ENCODE measurements at places on chromosomes 6 and 20. TPM values are rescaled to one million over a fixed set of nuclear protein-coding genes. Genes with fewer than 3 reads are reported as not detected.

- H3K36me3 ChIP-seq: no peaks in the 10 kb centered on the region
- H3K27ac ChIP-seq: no peak overlapping the region
- no peak overlapping the region for H3K4me3 ChIP-seq
- H3K4me1 ChIP-seq: no peaks in the 10 kb centered on the region
- DNase-seq: peak; percentile 10
- H3K27me3 ChIP-seq: peaks cover 4% of the 10 kb centered on the region
Measured at GRCh38 chr20:51700809-51701285, 67.3 kb downstream of the ATP9A start.

DNA sequence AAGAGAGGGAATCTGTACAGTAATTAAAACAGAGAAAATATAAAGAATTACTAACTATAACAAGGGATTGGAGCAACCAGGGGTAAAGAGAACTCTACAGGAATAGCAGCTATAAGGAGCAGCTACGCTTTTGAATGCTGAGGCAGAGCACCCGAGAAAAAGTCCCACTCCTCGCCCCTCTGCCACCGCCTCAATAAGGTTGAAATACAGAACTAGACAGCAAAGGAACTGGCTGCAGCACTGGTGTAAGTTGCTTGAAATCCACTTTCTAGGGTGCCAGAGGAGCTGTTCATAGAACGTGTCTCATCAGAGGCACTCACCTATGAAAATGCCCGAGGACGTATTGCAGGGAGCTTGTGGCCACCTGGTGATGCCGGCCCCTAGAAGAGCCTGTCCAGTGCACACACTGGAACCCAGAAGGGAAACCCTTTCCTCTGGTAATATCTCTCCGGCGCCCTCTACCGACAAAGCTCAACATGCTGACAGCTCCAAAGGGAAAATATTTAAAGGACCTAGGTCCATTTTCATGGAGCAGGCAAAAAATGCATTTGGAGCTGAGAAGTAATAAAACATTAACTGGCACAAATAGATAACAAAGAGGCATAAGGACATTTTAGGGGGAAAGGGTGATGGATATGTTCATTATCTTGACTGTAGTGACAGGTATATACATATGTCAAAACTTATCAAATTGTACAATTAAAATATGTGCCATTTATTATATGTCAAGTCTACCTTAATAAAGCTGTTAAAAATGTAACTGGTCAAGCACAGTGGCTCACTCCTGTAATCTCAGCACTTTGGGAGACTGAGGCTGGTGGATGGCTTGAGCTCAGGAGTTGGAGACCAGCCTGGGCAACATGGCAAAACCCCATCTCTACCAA is 137.4 kb upstream of the HDAC2 start:
- H3K27ac ChIP-seq: no peak overlapping the region
- H3K27me3 ChIP-seq: no peaks in the 10 kb centered on the region
- no peaks in the 10 kb centered on the region for H3K36me3 ChIP-seq
- H3K4me1 ChIP-seq: no peaks in the 10 kb centered on the region

DNA sequence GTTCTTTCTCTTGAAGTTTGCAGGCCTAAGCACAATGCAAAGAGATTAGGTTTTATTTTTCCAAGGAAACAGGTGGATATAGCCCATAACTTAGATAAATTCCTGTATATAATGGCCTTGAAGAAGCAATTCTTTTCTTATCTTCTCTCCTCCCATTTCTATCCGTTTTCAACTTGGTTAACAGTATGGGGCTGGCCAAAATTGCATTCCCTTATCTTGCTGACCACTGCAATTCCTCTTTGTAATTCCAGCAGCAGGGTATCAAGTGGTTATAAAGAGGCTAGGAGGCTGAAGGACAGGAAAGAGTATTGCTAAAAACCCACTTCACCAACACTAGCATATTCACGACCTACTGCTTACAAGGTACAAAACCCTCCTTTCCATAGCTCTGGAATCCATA is 643.5 kb upstream of the ID4 start:
- H3K27ac ChIP-seq: no peak overlapping the region
- no peaks in the 10 kb centered on the region for H3K36me3 ChIP-seq
- H3K27me3 ChIP-seq: no peaks in the 10 kb centered on the region
- no peaks in the 10 kb centered on the region for H3K4me1 ChIP-seq
- DNase-seq: no peak

GRCh38 chr6:6987749-6988148 is 120.0 kb upstream of the RREB1 start:
- H3K27ac ChIP-seq: no peak overlapping the region
- no peaks in the 10 kb centered on the region for H3K36me3 ChIP-seq
- H3K27me3 ChIP-seq: no peaks in the 10 kb centered on the region

DNA sequence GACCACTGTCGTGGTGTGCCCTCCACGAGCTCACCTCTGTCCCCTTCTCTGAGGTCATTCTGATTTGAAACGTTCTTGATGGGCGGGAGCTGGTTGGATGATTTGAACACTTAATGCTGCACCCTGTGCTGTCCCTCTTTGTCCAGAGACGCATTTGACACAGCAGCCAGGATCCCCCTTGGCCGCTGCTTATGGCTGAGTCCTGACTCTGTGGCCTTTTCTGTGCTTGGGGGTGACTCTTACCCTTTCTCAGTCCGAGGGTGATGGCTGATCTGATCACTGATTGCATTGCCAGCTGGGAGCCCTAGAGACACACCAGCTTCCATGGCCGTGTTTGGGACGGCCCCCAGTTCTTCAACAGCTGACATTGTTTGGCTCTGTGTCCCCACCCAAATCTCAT is 43.5 kb upstream of the FRMD1 start:
- H3K4me1 ChIP-seq: no peaks in the 10 kb centered on the region
- no peak for DNase-seq
- no peak overlapping the region for H3K4me3 ChIP-seq
- H3K36me3 ChIP-seq: no peaks in the 10 kb centered on the region

GRCh38 chr6:125510405-125510804 is 208.6 kb upstream of the HDDC2 start:
- H3K4me3 ChIP-seq: no peak overlapping the region
- no peak for DNase-seq
- H3K27ac ChIP-seq: no peak overlapping the region
- H3K27me3 ChIP-seq: no peaks in the 10 kb centered on the region
- no peaks in the 10 kb centered on the region for H3K36me3 ChIP-seq

DNA sequence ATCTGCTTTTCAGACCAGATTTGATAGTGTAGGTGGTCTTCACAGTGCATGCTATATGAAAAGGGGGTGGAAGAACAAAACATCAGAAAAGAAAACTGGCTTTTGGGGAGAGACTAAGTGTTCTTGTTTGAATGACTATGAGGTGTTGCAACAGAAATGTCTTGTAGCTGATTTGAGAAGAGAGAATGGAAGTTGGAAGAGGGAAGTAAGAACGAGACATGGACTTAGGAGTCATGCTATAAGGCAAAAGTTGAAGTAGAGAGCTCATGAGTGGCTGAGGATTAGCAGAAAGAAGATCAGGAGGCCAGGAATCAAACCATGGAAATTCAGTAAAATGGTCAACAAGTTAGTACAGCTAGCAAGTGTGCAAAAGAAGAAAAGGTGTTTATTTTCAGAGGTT is 32.1 kb downstream of the FNDC1 start:
- H3K4me3 ChIP-seq: no peak overlapping the region
- H3K36me3 ChIP-seq: no peaks in the 10 kb centered on the region
- H3K27ac ChIP-seq: no peak overlapping the region

- no peaks in the 10 kb centered on the region for H3K4me1 ChIP-seq
- no peak for DNase-seq
- H3K4me3 ChIP-seq: no peak overlapping the region
- no peak overlapping the region for H3K27ac ChIP-seq
- H3K36me3 ChIP-seq: no peaks in the 10 kb centered on the region
Measured at GRCh38 chr6:85460154-85460920, 10.5 kb downstream of the NT5E start.

- H3K27ac ChIP-seq: no peak overlapping the region
- peaks cover 82% of the 10 kb centered on the region for H3K36me3 ChIP-seq
- DNase-seq: no peak
- no peaks in the 10 kb centered on the region for H3K27me3 ChIP-seq
- H3K4me1 ChIP-seq: no peaks in the 10 kb centered on the region
- H3K4me3 ChIP-seq: no peak overlapping the region
Measured at GRCh38 chr6:89716532-89716931, 78.0 kb upstream of the LYRM2 start.

GRCh38 chr6:170291271-170292110 is 613 bp upstream of the DLL1 start:
- no peaks in the 10 kb centered on the region for H3K36me3 ChIP-seq
- no peak overlapping the region for H3K27ac ChIP-seq
- H3K27me3 ChIP-seq: peaks cover 34% of the 10 kb centered on the region
- peaks cover 58% of the 10 kb centered on the region for H3K4me1 ChIP-seq
- peak overlapping the region; percentile 32 for H3K4me3 ChIP-seq

DNA sequence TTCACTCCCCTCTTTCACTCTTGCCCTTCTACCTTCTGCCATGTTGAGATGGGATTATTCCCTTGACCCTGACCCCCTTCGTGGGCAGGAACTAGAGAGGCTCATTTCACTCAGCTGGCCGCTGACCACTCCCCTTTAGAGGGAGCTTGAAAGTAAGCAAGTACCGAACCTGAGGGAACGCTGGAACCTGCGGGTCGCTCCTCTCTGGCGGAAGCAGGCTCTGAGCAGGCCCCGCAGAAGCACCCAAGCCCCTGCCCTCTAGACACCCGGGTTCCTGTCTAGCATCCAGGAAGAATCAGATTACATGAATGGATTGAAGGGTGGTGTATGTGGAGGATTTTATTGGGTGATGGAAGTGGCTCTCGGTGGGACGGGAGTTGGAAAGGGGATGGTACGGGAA is 11.9 kb upstream of the MYCT1 start:
- H3K27ac ChIP-seq: no peak overlapping the region
- no peaks in the 10 kb centered on the region for H3K27me3 ChIP-seq
- H3K4me1 ChIP-seq: no peaks in the 10 kb centered on the region
- H3K36me3 ChIP-seq: no peaks in the 10 kb centered on the region

DNA sequence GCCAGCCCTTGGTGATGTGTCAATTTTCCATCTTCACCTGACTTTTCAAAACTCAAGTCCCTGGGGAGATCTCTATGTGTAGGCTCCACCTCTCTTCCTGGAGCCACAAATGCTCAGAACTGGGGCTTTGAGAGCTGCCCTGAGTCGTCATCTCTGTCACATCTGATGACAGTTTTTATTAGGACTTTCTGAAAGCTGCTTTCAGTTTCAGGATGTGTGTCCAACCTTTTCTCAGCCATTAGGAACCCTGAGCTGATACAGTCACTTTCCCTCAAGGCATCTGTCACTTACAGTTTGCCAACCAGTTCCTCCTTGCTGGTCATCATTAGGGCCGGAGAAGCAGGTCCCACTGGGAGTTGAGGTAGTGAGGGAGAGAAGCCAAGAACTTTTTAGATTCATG is 365.9 kb upstream of the CHD6 start:
- H3K36me3 ChIP-seq: no peaks in the 10 kb centered on the region
- no peak for DNase-seq
- H3K27ac ChIP-seq: no peak overlapping the region
- H3K27me3 ChIP-seq: no peaks in the 10 kb centered on the region

DNA sequence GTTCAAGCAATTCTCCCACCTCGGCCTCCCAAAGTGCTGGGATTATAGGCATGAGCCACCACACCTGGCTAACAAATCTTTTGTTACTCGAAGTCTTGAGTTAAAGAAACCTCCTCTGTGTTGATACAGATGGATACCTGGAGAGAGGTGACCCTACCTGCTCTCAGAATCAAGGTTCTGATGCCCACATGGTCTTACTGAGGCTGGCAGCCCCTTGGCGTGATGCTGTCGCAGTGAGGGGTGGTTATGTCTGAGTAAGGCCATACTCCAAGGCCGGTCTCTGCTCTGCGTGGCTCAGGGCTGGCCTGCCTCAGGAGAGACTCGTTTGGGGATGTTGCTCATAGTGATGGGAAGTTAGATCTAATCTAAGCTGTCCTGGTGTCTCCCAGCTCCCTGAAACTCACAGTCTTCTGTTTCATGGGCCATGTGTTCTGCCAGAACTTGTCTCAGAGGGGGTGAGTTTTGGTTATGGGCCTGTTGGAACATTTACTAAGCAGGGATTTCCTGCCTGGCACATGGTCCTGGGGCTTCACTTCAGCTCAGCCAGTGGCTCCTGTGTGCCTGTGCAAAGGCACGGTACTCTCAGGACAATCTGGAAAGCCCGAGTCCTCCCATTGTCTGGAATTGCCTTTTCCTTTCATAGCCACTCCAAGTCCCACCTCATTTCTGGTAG is 17.5 kb upstream of the TRAF3IP2 start:
- H3K27ac ChIP-seq: no peak overlapping the region
- H3K4me1 ChIP-seq: no peaks in the 10 kb centered on the region
- H3K4me3 ChIP-seq: no peak overlapping the region
- DNase-seq: no peak
- H3K36me3 ChIP-seq: no peaks in the 10 kb centered on the region

DNA sequence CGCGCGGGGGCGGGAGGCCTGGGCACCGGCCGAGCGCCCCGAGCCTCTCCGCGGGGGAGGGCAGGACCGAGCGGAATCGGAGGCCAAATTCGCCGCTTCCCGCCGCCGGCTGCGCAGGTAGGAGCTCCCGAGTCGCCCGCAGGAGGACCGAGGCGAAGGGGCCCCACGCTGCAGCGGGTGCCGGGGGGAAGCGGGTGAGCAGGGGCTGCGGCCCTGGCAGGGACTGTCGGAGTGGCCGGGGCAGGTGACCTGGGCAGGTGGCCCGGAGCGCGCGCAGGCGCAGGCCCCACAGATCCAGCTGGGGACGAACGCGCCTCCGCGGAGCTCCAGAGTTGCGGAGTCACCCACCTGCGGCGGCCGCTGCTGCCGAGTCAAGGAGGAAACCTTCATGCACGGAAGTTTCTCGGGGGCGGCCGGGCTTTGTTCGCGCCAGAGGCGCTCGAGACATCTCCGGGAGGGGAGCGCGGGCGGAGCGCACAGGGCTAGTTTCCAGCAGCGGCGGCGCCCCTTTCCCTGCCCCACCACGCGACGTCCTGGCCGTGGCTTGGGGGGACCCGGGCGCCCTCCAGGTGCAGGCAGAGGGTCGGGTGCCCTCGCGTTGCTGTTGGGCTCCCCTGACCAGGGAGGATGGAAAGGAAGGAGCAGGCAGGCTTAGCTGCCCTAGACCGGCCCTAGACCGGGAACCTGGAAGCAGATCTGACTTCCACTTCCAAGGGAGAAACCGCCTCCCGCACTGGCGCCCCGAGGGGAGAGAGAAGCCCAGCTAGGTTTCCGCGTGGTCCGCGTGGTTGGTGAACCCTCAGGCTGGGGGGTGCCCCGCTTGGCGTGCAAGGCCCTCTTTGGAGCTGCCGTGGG is 590 bp downstream of the SLCO4A1 start:
- H3K4me1 ChIP-seq: peaks cover 47% of the 10 kb centered on the region
- H3K4me3 ChIP-seq: peak overlapping the region; percentile 15
- DNase-seq: peak; percentile 75
- no peaks in the 10 kb centered on the region for H3K36me3 ChIP-seq
- H3K27me3 ChIP-seq: no peaks in the 10 kb centered on the region
- peak overlapping the region; percentile 23 for H3K27ac ChIP-seq

- no peaks in the 10 kb centered on the region for H3K27me3 ChIP-seq
- H3K27ac ChIP-seq: no peak overlapping the region
- no peak overlapping the region for H3K4me3 ChIP-seq
Measured at GRCh38 chr6:10323018-10323417, 91.9 kb downstream of the TFAP2A start.

The CDH22 gene
- not detected for total RNA-seq

The ZNF451 gene
- total RNA-seq: 148 TPM

The SSTR4 gene
- not detected for total RNA-seq

The LST1 gene
- 12.9 TPM for total RNA-seq

The SLC35F1 gene
- total RNA-seq: not detected

The RBBP8NL gene
- not detected for total RNA-seq

The RRP36 gene
- total RNA-seq: 33.3 TPM

The PHACTR1 gene
- 1.6 TPM for total RNA-seq

The FKBP1A gene
- total RNA-seq: 84.3 TPM

The ALDH8A1 gene
- total RNA-seq: 4.4 TPM
